ENCODE measurements at places on chromosomes 13 and 19. TPM values are rescaled to one million over a fixed set of nuclear protein-coding genes. Genes with fewer than 3 reads are reported as not detected.

- no peak for DNase-seq
These were observed 218.1 kb downstream of the KCTD12 start for GRCh38 chr13:76668141-76668540.

DNA sequence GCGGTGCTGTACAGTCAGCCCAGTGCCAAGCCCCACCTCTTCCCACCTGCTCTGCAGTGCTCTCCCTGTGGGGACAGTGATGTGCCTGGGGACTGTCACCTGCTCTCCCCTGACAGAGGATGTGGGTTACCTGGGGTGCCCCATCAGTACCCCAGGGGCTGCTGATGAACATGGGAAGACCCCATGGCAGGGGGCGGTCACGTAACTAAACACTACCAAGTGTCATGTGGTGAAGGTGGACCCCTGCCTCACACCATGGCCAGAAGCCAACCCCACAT lies 12.7 kb downstream of the KDM4B start:
- no peak for DNase-seq

The SPATA13 gene
- 58.2 TPM for total RNA-seq

The C19orf73 gene
- 1.7 TPM for total RNA-seq

GRCh38 chr19:46023311-46023779 lies 492 bp upstream of the PGLYRP1 start:
- DNase-seq = no peak

The ANGPTL4 gene
- 1.7 TPM for total RNA-seq

DNA sequence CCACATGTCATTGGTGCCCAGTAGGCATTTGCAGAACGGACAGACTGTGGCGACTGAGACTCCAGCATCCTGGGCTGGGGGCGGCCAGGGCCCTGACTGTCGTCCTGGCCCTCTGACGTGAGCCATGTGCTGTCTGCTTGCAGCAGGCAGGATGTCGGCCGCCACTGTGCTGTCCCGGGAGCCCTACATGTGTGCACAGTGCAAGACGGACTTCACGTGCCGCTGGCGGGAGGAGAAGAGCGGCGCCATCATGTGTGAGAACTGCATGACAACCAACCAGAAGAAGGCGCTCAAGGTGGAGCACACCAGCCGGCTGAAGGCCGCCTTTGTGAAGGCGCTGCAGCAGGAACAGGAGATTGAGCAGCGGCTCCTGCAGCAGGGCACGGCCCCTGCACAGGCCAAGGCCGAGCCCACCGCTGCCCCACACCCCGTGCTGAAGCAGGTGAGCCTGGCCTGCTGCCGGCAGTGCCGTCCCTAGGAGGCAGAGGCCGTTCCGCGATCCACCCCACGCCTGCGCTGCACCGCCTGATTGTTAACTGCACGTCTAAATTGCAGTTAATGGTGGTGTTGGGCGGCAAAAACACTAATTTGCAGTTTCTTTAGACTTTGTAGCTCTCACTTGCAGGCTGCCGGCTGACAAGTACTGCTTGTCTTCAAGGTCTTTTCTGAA lies 14.2 kb downstream of the TSSK6 start:
- DNase-seq = no peak

GRCh38 chr19:33429891-33430673 lies 56.6 kb downstream of the CEBPG start:
- no peak for DNase-seq

GRCh38 chr19:48953141-48953540 lies 1.5 kb upstream of the BAX start:
- DNase-seq = no peak

DNA sequence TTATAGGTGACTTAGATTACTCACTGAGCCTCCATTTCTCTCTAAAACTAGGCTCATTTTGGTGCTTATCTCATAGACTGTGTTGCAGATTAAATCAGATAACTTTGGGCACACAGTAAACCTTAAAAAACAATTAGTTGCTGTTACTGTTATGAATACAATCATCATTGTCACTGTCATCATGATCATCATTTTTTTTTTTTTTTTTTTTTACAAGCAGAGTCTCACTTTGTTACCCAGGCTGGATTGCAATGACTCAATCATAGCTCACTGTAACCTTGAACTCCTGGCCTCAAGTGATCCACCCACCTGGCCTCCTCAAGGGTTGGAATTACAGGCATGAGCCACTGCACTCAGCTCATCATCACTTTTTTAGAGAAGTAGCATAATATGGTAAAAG lies 60.0 kb downstream of the VWA8 start:
- DNase-seq = no peak

The PSG4 gene
- not detected for total RNA-seq

DNA sequence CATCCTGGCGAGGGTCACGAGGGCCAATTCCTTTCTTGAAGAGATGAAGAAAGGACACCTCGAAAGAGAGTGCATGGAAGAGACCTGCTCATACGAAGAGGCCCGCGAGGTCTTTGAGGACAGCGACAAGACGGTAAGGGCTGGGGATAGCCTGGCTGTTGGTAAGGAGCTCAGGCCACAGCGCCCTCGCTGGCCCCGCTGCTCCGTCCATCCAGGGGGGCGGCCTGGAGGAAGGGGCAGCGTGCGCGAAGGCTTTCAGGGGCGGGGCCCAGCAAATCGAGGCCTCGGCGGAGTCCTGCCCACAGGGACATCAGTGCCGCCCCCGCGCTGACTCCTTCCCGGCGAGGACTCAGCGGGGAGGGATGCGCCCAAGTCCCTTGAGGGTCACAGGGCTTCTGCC lies 6.9 kb downstream of the F10 start:
- no peak for DNase-seq

DNA sequence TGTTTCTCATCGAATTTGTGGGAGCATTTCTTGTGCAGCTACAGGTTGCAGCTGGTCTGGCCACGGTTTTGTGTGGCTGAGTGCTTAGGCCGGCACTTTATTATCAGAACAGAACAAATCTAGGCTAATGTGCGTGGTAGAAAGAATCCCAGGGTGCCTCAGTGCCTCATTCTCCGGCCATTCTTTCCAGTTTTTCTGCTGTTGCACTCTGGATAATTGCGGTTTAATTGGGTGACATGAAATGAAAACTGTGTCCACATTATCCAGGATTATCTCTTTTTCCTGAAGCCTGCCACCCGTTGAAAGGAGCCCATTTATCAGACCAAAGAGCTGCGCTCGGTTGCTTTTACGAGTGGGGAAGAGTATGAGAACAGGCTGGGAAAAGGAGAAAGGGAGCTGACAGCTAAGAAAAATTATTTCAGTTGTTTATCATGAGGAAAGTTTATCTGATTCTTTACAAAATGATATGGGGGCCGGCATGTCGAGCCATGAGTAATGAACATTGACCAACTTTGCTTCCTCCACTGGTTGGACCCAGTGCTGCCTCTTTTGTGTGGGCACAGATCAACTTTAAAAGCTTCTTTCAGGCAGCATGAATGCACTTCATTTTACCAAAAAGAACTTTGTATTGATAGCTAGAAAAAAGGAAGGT lies 117.0 kb upstream of the SOX21 start:
- no peak for DNase-seq

GRCh38 chr19:6213266-6213595 lies 66.5 kb downstream of the MLLT1 start:
- no peak for DNase-seq

DNA sequence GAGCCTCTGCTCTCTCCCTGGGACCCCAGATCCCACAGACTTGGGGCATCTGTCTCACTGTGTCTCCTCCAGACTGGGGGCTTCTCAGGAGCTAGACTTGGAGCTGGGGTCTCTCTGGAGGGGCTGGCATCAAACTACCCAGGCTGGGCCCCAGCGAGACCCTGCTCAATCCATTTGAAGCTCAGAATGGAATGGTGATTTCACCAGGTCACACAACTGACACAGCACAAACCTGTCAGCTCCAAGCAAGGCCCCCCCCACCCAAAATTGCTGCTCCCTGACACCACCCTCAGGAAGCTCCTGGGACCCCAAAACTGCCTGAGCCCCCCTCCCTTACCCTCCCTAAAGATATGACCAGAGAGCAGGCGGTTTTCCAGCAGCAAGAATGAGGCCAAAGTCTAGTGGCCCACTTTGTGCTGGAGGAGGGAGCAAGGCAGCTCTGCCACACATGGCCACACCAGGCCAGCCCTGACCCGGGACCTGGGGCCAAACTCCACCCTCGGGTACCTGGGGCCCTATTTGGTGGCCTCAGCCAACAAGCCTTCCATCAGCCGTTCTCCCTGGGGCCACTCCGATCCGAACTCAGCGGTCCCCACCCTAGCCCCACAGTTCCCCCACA lies 2.4 kb downstream of the NR2F6 start:
- no peak for DNase-seq

GRCh38 chr13:40572961-40573360 lies 93.5 kb downstream of the FOXO1 start:
- no peak for DNase-seq

Measured in A673 (cell line).